ENCODE measurements at places on chromosomes 11 and 22.

- no peak for DNase-seq
Observed at GRCh38 chr11:93653080-93653479, 8.4 kb upstream of the CEP295 start.

- DNase-seq, result no peak
Observed at GRCh38 chr11:71937826-71938225, 9.0 kb downstream of the RNF121 start.

DNA sequence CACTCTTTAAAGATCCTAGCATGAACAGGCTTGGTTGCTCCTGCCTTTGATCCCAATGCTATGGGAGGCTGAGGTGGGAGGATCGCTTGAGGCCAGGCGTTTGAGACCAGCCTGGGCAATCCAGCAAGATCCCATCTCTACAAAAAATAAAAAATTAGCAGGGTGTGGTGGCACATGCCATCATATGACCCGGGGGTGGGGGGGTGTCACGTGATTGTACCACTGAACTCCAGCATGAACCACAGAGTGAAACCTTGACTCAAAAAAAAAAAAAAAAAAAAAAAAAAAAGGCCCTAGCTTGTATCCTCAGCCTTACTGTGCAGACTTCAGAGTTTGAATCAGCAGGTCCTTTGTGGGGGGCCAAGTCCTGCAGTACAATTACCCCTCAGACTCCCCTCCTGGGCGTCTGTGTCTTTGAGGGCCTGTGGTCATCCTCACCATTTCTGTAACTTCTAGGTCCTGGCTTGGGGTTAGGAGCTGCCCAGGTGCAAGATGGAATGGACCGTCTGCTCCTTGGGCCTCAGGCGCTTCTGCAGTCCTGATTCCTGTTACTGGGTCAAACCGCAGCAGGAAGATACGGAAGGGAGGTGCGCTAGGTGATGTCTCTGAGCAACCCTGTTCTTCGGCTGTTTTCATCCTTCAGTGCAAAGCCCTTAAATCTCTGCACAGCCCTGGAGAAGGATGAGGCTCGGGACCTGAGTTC lies 208.1 kb downstream of the CTTN start:
- DNase-seq, result no peak

DNA sequence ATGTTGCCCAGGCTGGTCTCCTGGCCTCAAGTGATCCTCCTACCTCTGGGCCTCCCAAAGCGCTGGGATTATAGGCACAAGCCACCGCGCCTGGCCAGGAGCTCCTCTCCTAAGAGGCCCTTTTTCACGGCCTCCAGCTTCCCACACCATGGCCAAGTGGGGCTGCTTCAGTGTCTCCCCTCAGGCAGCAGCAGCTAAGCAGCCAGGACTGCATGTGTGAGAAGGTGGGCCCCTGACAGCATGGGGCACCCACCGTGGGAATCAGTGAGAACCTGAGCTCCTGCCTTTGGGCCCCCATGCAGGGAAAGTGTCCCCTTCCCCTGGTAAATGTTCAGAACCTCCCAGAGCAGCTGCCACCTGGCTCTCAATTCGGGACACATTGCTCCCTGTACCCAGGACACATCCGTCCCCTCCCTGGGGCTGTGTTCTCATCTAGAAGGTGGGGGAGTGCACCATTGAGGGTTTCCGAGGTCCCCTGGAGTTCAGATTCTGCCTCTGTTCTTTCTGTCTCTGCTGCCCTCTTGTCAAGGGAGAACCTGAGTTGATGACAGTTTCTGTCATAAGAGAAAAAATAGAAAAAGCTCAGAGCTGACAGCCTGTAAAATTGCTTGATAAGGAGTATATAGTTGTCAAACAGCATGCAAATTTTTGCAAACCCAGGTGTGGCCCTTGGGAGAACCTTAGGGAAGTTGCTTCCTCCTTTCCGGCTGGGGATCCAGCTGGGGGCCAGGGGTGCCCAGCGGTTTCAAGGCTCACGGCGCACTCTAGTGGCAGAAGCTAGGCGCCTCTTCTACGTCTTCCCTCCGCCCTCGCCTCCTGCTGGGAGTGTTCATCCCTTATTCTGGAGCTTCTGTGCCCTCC lies 29.7 kb downstream of the FAM83F start:
- DNase-seq, result peak; percentile 37

DNA sequence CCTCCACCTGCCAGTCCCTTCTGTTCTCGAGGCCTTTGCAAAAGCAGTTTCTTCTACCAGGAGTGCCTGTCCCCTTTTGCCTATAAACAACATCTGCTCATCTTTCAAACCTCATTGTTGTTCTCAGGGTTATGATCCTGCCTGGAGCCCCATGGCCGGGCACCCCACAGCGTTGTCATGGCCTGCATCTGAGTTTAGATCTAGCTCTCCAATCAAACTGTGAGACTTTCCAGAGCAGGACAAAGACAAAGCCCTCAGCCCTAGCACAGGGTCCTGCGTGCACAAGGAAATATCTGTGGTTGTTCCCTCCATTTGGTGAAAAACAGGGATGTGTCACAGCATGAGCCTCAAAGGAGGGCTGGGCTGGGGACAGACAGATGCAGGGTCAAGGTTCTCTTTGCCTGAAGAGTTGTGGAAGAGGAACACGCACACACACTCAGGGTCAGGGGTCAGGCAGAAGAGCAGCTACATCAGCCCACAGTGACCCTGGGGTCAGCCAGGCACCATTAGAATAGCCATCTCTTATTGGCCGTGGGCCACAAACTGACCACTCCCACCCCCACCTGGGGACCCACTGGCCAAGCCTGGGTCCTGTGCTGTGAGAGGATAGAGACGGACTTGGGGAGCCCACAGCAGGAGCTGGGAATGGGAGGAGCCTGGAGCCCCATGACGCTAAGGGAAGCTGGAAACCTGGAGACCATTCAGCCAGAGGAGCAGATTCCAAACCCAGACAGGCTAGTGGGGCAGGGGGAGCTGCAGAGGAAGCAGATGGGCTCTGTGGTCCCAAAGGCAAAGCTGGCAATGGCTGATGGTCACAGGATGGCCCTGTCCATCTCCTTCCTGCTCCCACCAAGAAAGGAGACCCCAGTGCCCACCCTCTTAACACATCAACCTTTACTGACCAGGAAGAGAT lies 99.4 kb downstream of the PDE2A start:
- no peak for DNase-seq

GRCh38 chr11:126176853-126177470 lies 34.5 kb downstream of the RPUSD4 start:
- DNase-seq, result no peak

DNA sequence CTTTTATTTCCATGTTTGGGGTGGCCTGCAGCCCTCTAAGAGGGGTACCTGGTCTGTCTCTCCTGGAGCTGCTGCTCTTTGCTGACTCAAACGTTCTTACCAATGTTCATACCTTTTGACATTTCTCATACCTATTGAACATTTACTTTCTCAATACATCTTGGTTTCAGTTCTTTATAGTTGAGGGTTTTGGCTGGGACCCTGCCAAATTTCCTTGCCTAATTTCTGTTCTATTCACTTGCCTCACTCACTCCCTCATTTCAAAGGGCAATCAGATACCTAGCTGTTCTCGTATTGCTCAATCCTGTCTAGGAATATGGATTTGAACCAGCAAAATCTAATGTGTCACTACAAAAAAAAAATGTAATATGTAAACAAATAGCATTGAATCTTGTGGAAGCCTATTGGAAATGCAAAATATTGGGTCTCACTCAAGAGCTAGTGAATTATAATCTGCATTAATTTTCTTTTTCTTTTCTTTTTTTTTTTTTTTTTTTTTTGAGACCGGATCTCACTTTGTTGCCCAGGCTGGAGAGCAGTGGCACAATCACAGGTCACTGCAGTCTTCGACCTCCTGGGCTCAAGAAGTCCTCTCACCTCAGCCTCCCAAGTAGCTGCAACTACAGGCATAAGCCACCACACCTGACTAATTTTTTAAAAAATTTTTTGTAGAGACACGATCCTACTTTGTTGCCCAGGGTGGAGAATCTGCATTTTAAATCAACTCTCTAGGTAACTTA lies 7.5 kb downstream of the OR6M1 start:
- DNase-seq, result no peak

DNA sequence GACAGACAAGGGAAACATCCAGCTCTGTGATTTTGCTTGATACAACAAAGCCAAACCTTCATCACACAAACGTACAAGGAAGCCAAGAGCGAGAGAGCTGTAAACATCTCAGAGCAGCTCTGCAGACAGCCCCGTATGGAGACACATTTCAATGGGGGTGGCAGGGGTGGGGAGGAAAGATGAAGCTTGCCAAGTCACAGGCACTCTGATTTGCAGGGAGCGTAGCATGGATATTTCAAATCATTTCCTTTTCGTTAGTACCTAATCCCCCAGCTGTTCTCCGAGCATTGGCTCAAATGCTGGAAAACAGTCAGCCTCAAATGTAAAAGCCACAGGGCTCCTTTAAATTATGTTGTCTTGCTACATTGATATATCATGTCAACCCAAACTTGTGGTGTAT lies 458.9 kb upstream of the CADM1 start:
- peak; percentile 96 for DNase-seq

DNA sequence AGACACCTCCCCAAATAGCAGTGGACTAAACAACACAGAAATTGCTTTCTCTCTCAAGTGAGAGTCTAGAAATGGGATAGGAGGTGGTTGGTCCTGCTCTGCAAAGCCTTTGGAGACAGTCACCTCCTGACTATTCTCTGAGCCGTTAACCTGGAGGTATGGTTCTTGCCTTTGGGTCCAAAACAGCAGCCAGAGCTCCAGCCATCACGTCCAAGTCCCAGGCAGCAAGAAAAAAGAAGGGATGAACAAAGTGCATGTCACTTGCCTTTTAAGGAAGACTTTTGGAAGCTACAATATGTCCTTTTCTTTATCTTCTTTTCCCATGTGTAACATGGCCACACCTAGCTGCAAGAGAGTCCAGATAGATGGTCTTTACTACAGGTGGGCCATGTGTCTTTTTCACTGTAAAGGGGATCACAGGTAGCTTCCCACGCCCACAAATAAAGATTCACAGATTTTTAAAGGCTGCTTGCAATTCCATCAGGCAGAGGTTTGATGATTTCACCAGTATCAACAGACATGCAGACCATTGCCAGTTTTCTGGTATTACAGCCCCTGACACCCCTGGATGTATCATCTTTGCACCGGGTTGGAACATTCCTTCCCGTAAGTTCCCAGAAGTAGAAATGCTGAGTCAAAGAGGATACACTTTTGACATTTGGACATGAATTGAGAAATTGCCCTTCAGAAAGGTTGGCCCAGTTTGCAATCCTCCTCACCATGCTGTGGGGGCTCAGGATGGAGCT lies 66.0 kb downstream of the MYEOV start:
- peak; percentile 36 for DNase-seq

GRCh38 chr11:42947405-42947804 lies 364.4 kb upstream of the API5 start:
- no peak for DNase-seq

DNA sequence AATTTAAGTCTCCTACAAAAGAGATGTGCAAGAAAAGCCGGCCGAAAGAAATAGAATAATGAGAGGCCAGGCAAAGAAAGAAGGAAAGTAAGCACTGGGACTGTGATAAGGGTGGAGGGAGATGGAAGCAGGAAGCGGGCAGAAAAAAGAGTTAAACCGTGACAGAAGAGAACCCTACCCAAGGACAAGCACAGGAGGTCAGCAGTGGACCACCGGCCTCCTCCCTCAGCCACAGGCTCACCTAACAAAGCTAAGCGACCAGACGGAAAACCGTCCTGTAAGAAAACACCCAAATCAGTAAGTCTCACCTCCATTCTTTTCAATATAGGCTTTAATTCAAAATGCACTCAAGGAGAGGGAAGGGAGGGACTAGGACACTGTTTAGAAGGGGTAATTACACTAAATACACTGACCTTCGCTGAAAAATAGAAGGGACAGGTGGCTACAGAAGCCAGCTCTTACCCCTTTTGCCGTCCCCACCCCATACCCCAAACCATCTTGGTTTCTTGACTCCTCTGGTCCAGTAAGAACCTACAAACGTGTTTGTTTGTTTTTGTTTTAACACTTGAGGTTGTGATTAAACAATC lies 1.9 kb downstream of the FAM181B start:
- no peak for DNase-seq

DNA sequence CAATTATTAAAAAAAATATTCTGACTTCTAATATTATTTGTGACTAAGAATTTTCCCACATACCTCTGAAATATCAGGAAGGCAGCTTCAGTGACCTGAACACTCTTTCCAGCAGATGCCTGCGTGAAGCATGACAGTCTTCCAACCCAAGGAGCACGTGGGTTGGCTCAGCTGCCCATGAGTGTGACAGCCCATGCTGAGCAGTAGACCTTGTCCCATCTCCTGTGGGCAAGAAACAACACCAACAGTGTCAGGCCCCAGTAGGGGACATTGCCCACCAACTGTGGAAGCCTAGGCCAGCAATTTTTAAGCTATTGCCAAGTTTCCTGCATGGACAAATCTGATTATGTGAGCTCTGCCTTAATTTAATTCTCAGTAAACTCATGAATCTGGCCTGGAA lies 66.4 kb upstream of the OLFML1 start:
- DNase-seq, result no peak

- DNase-seq, result no peak
Observed at GRCh38 chr22:42562279-42562678, 8.5 kb downstream of the SERHL2 start.

GRCh38 chr11:36453678-36454077 lies 56.4 kb downstream of the TRAF6 start:
- DNase-seq, result no peak

DNA sequence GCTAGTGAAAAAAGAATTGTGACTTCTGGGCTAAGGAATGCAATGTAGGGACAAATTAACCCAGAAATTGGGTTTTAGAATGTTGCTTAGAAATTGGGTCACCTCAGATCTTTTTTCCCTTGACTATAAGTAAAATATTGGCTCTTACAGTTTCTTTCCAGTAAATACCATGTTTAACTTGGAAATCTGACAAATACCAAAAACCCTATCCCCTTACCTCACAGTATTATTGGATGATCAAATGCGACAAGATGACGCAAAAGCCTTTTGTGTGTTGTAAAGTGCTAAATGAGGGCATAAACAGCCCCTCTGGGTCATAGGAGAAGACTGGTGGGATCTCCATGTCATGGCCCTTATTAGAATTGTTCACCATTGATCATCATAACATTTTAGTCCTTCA lies 6.1 kb upstream of the UPB1 start:
- DNase-seq, result no peak

DNA sequence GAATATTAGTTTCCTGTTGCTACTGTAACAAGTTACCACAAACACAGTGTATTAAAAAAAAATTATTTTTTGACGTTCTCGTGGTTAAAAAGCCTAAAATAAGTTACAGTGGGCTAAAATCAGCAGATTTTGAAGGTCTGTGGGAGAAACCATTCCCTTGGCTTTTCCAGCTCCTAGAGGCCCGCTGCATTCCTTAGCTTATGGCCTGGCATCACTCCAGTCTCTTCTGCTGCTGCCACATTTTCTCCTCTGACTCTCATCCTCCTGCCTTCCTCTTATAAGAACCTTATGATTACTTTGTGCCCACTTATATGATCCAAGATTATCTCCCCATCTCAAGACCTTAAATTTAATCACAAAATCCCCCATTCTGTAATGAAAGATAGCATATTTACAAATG lies 392.7 kb downstream of the GUCY1A2 start:
- no peak for DNase-seq

DNA sequence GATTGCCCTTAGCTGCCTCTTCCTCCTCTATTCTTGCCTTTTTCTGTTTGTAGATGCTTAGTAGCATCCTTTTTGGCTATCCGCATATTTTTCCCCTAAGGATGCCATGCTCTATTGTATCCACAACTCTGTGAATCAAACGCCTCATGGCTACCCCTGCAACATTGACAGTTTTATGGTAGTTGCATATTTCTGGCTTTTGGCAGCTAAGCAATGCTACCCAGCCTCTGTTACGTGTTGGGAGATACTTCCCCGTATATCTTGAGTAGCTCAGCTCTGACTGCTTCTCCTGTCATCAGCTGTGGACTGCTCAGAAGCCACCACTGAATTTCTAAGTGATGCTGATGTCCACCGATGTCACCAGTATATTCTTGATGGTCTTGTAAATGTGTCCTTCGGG lies 15.1 kb upstream of the SLC3A2 start:
- DNase-seq, result no peak
